ENCODE measurements at places on chromosomes 5 and 9. TPM values are rescaled to one million over a fixed set of nuclear protein-coding genes. Genes with fewer than 3 reads are reported as not detected.

- peak; percentile 39 for DNase-seq
Observed at GRCh38 chr9:89844535-89844934, 239.7 kb downstream of the GADD45G start.

GRCh38 chr9:91986248-91986647, 36.2 kb upstream of the ROR2 start:
- DNase-seq, result no peak

- no peak for DNase-seq
Observed at GRCh38 chr9:13267743-13268142, 11.7 kb downstream of the MPDZ start.

GRCh38 chr5:152606776-152607364, 201.8 kb upstream of the NMUR2 start:
- no peak for DNase-seq

DNA sequence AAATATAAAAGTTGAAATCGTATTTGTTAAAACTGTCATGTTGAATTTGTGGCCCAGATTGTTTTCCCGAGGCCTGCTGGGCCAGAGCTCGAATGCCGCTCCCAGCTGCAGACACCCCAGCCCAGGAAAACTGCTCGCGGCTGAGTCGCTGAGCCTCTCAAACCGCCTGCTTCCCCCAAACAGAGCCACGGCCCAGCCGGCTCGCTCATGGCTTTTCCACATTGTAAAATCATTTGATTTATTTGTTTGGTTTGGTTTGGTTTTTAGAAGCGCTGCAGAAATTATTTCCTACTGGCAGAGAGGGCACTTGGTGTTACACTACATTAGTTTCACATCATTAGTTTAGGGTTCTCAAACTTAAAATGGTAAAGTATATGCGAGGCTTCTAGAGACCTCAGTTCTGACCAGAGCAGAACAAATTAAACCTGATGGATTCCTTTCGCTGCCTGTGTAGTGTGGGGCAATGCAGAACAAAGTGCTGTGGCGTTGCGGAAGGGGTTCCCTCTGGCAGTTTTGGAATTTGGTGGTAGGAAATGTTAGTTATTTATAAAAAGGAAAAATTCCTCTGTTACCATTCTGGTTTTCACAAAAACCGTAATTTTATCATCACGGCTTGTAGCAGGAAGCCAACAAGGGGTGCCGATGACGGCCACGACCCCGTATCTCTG, 156.5 kb upstream of the PITX1 start:
- no peak for DNase-seq

- no peak for DNase-seq
Observed at GRCh38 chr5:160445132-160445531, 23.5 kb downstream of the PTTG1 start.

The TGFBI gene
- total RNA-seq, result 41.7 TPM

Measured in prostate gland (tissue), 2 donors.